ENCODE measurements at places on chromosomes 4 and X.

DNA sequence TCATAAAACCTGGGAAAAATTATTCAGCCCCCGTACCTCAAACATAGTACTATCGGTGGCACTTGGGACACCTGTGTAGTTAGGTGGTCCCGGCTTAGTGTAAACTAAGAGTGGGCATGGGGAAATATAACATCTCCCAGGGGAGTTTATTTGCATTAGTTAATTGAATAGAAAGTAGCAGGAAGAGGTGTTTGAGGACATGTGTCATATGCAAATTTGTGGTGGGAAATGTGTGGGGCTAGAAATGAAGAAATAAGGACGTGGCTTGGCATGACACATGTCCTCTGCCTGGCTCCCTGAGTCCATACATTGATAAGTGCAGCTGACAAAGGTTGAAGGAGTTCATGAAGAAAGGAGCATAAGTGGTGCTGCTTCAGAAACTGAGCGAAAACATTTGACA is 483.6 kb downstream of the SH2D1A start:
- H3K4me1 ChIP-seq: peaks cover 8% of the 10 kb centered on the region
- H3K36me3 ChIP-seq: no peaks in the 10 kb centered on the region
- H3K4me3 ChIP-seq: no peak overlapping the region
- no peaks in the 10 kb centered on the region for H3K27me3 ChIP-seq
- no peak for DNase-seq
- H3K27ac ChIP-seq: no peak overlapping the region

GRCh38 chr4:159506801-159507517 is 404.1 kb downstream of the RAPGEF2 start:
- H3K4me1 ChIP-seq: no peaks in the 10 kb centered on the region
- DNase-seq: no peak
- H3K36me3 ChIP-seq: no peaks in the 10 kb centered on the region
- H3K4me3 ChIP-seq: no peak overlapping the region
- H3K27me3 ChIP-seq: peaks cover 5% of the 10 kb centered on the region
- no peak overlapping the region for H3K27ac ChIP-seq

GRCh38 chr4:87895964-87896621 is 63.3 kb downstream of the MEPE start:
- peaks cover 43% of the 10 kb centered on the region for H3K27me3 ChIP-seq
- H3K36me3 ChIP-seq: no peaks in the 10 kb centered on the region
- peaks cover 13% of the 10 kb centered on the region for H3K4me1 ChIP-seq
- DNase-seq: no peak

GRCh38 chr4:20273793-20274192 is 22.1 kb downstream of the SLIT2 start:
- DNase-seq: no peak
- no peaks in the 10 kb centered on the region for H3K36me3 ChIP-seq
- no peaks in the 10 kb centered on the region for H3K4me1 ChIP-seq
- H3K27ac ChIP-seq: no peak overlapping the region
- H3K4me3 ChIP-seq: no peak overlapping the region

DNA sequence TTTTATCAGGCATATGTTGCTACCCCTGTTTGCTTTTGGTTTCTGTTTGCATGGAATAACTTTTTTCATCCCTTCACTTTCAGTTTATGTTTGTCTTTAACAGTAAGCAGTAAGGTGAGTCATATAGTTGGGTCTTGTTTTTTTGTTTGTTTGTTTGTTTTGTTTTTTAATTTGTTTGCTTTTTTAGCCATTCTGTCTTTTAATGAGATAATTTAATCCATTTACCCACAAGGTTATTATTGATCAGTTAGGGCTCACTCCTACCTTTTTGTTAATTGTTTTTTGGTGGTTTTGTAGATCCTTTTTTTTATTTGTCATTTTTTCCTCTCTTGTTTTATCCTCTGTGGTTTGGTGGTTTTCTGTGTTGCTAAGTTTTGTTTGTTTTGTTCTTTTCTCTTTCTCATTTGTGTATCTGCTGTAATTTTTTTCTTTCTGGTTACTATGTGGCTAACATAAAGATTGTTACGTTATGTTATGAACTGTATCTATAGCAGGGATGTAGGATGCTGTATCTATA is 379.5 kb upstream of the MAD2L1 start:
- H3K27me3 ChIP-seq: peaks cover 2% of the 10 kb centered on the region
- peak overlapping the region; percentile 44 for H3K4me3 ChIP-seq
- DNase-seq: no peak
- H3K4me1 ChIP-seq: peaks cover 7% of the 10 kb centered on the region

DNA sequence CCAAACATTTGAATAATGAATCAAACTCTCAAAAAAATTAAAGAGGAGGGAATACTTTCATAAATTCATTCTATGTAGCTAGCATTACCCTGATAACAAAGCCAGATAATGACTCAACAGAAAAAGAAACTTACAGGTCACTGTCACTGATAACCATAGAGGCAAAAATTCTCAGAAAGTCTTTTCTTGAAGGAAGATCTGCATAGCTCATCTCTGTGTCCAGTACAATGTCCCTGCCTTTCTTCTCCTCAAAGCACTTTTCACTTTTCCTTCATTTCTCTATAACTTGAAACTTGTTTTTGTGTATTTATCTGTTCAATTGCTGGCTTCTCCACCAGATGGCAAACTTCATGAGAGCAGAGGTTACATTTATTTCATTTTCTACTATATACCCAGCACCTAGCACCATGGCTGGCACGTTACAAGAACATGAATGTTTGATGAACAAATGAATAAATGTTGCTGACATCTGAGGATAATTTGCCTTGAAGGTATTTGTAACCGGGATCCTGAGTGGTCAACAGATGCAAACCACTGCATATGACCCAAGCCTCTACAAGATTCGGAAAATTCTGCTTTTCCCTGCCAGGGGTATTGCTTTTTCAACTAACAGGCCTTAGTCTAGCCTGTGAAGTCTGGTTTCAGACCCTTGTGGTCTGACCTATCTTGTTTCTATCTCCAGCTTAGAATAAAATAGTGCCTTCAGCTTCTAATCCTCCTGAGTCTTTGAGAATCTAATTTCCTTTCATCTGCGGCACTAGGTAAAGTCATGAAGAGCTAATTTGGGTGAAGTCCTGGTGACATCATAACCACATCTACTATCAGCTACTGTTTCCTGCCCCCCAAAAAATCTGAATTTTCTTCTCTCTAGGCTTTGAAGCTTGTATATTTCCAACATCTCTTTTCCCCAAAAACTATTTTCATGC is 52.5 kb upstream of the ANTXR2 start:
- peak overlapping the region; percentile 95 for H3K27ac ChIP-seq
- peak; percentile 67 for DNase-seq
- peak overlapping the region; percentile 33 for H3K4me3 ChIP-seq

DNA sequence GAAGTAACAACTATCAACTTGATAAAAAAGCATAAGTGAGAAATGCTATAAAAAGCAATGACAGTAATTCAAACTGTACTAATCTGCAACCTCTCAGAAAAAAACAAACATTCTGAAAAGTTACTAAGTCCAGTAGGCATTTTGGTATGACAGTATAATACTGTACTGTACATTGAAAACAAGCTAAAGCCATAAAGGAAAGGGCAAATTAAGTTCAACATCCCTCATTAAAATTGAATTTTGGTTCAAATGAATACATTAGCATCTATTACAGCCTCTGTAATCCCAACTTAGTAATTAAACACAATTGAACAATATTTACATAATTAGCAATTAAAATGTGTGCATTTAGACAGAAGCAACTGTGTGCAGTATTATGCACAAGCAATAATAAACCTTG is 53.7 kb downstream of the C4orf46 start:
- H3K36me3 ChIP-seq: no peaks in the 10 kb centered on the region
- no peaks in the 10 kb centered on the region for H3K4me1 ChIP-seq
- H3K4me3 ChIP-seq: no peak overlapping the region
- peaks cover 14% of the 10 kb centered on the region for H3K27me3 ChIP-seq
- no peak for DNase-seq
- no peak overlapping the region for H3K27ac ChIP-seq

DNA sequence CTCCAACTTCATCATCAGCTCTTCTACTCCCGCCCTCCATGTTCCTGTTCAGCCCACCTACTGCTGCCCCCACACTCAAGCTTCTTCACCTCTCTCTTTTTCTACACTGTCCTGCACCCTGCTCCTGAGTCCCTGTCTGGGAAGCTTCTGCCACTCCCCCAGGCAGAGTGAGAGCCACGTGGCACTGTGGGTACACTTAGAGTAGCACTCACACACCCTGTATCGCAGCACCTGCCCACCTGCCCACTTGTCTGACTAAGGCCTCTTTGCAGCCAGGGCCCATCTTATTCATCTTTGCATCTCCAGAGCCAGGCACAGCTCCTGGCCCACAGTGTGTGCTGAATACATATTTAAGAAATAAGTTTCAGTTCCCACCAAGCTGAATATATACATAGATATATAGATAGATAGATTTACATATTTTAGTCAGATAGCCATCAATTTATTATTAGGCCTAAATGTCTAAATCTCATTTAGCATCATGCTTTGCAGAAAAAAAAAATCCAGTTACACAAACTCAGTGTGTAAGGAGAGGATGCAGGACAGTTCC is 24.9 kb downstream of the CCDC149 start:
- no peak for DNase-seq
- H3K27ac ChIP-seq: no peak overlapping the region
- H3K36me3 ChIP-seq: no peaks in the 10 kb centered on the region
- no peaks in the 10 kb centered on the region for H3K27me3 ChIP-seq
- H3K4me1 ChIP-seq: no peaks in the 10 kb centered on the region

DNA sequence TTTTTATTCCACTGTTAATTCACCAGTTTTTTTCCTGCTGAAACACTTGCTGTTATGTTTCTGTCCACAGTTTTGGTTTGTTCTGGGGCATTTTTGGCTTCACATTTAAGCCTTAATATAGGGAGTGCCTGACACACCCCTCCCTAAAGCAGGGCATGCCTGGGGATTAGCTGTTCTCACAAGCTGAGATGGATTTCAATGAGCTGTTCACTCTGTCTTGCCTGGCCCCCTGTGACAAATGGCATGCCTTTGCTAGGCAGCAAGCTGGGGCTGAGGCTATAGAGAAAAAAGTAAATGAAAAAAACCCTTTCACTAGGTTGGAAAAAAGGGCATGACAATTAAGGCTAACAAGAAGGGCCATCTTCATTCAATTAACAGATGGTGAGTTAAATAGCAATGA is 22.4 kb downstream of the LPAR4 start:
- H3K4me1 ChIP-seq: no peaks in the 10 kb centered on the region
- H3K27me3 ChIP-seq: no peaks in the 10 kb centered on the region
- no peak overlapping the region for H3K4me3 ChIP-seq
- no peak for DNase-seq
- peaks cover 2% of the 10 kb centered on the region for H3K36me3 ChIP-seq

GRCh38 chr4:55517526-55518229 is 29.0 kb downstream of the CLOCK start:
- peaks cover 24% of the 10 kb centered on the region for H3K36me3 ChIP-seq
- H3K27ac ChIP-seq: peak overlapping the region; percentile 45
- DNase-seq: no peak
- no peaks in the 10 kb centered on the region for H3K27me3 ChIP-seq

DNA sequence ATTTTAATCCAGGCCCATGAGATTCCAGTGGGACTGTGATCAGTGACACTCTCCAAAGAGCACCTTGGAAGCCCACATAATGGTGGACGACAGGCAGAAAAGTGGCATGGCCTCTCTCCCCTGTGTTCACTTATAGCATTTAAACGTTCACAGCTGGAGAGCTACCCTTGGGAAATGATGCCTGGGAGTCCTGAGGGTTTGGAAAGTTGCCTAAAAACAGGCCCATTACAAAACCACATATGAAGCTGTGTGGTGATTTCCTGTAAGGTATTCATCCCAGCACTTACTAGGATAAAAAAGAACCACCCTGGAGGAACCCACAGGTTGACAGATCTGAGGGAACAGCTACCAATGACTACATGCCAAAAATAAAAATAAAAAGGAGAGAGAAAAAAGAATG is 193.2 kb downstream of the RASL11B start:
- peaks cover 3% of the 10 kb centered on the region for H3K36me3 ChIP-seq
- no peak for DNase-seq
- H3K4me1 ChIP-seq: no peaks in the 10 kb centered on the region
- no peak overlapping the region for H3K4me3 ChIP-seq
- no peaks in the 10 kb centered on the region for H3K27me3 ChIP-seq

- H3K27me3 ChIP-seq: peaks cover 82% of the 10 kb centered on the region
- H3K4me3 ChIP-seq: no peak overlapping the region
- no peak overlapping the region for H3K27ac ChIP-seq
- no peaks in the 10 kb centered on the region for H3K36me3 ChIP-seq
- DNase-seq: no peak
These were observed 11.3 kb downstream of the HMX1 start for GRCh38 chr4:8860096-8860891.

- H3K4me3 ChIP-seq: no peak overlapping the region
- no peak for DNase-seq
- no peaks in the 10 kb centered on the region for H3K36me3 ChIP-seq
- H3K27me3 ChIP-seq: no peaks in the 10 kb centered on the region
These were observed 17.7 kb downstream of the FOXR2 start for GRCh38 chrX:55640854-55641253.

- H3K27me3 ChIP-seq: no peaks in the 10 kb centered on the region
- no peak overlapping the region for H3K27ac ChIP-seq
- no peak for DNase-seq
- H3K36me3 ChIP-seq: no peaks in the 10 kb centered on the region
- H3K4me1 ChIP-seq: no peaks in the 10 kb centered on the region
These were observed 2140.1 kb upstream of the AGA start for GRCh38 chr4:179582164-179582905.

GRCh38 chr4:1081689-1082040 is 31.7 kb downstream of the RNF212 start:
- no peak overlapping the region for H3K27ac ChIP-seq
- peak; percentile 21 for DNase-seq

DNA sequence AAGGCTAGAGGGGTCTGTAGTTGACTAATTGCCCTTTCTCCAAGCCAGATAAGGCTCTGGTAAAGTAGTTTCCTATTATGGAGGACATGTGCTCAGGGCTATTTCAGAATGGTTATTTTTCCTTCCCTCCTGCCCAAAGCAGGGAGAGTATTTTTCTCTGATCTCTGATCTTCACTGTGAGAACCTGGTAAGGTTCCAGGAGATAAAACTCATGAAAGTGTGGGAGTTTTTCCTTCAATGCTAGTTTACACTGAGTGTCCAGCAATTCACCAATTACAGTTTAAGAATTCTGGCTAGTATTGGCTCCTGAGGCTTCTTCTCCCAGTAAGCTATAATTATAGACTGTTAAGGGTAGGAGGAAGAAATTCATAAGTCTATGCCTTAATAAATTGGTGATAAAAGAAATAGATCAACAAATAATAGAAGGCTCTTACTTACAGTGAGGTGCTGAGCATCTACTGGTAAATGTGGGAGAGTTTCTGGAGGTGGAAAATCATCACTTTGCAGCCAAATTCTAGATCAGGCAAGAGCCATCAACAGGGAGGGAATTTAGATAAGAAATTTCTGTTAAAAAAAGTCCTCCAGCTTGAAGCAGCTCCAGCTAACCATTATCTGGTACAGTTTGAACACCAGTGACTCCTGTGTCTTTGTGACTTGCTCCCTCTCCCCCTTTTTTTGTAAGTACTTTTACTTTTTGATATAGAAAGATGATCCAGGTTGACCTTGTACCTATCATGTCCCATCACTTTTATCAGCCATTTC is 30.9 kb downstream of the CASP6 start:
- H3K4me1 ChIP-seq: peaks cover 4% of the 10 kb centered on the region
- H3K4me3 ChIP-seq: no peak overlapping the region
- peaks cover 36% of the 10 kb centered on the region for H3K36me3 ChIP-seq
- DNase-seq: no peak

GRCh38 chr4:87716371-87717265 is 66.5 kb downstream of the DMP1 start:
- no peak for DNase-seq
- peaks cover 4% of the 10 kb centered on the region for H3K4me1 ChIP-seq
- no peak overlapping the region for H3K4me3 ChIP-seq
- no peak overlapping the region for H3K27ac ChIP-seq
- H3K27me3 ChIP-seq: peaks cover 2% of the 10 kb centered on the region

- H3K27ac ChIP-seq: no peak overlapping the region
- H3K27me3 ChIP-seq: no peaks in the 10 kb centered on the region
- DNase-seq: no peak
These were observed 101.2 kb downstream of the SHROOM4 start for GRCh38 chrX:50712777-50713176.

Measured in activated CD8-positive, alpha-beta memory T cell treated with anti-CD3 and anti-CD28 coated beads, Interleukin-2, amount 10 ng/mL, durations not matched to agents 7 days and 5 days (primary cell).